Activated T-helper 1 cell treated with Interleukin-2 at 50 U/mL for 16 hours (primary cell): ENCODE measurements at places on chromosomes 6 and 20.

GRCh38 chr6:13355043-13355945 is 27.0 kb upstream of the TBC1D7 start:
- no peak for DNase-seq

DNA sequence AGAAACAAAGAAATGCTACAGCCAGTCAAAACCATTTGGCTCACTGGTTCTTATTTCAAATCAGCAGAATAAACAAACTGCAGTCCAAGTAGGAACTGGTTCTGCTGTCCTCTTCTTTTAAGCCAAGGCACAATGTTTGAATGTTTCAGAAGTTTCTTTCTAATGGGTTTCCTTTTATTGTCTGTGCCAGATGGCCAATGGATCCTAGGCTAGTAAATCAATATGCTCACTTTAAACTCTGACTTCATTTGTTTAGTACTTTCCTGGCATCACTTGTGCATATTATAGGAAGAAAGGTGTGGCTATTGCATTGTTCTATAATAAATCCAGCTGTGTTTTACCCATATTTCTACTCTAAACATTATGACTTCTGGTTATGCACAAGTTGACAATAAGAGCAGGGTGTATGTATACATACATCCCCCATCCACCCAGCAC is 99.7 kb upstream of the PLCB4 start:
- no peak for DNase-seq

GRCh38 chr6:127966616-127967015 is 65.8 kb upstream of the THEMIS start:
- DNase-seq: no peak

GRCh38 chr6:33595001-33595846 is 15.1 kb upstream of the BAK1 start:
- no peak for DNase-seq
